ENCODE measurements at places on chromosomes 5 and 9.

DNA sequence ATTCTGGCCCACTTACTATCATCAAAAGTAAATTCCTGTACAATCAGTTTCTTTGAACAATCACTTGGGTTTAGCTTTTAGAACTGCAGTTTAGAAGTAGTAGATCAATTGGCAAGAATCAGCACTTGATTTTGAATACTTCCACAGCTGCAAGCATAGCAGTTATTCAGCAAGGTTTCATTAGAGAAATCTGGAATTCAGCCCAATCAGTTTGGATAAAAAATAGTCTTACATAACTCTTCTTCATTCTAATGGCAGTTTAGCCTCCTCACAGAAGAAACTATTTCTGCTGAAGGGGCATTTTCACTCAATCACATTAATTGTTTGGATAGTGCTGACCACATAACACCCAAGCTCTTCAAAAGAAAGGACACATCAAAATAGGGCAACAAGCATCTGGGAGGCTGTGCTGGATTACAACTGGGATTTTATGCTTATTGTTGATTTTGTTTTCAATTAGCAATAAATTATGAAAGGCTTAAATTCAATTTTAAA is 336.2 kb upstream of the PDE4D start:
- no peak for DNase-seq

DNA sequence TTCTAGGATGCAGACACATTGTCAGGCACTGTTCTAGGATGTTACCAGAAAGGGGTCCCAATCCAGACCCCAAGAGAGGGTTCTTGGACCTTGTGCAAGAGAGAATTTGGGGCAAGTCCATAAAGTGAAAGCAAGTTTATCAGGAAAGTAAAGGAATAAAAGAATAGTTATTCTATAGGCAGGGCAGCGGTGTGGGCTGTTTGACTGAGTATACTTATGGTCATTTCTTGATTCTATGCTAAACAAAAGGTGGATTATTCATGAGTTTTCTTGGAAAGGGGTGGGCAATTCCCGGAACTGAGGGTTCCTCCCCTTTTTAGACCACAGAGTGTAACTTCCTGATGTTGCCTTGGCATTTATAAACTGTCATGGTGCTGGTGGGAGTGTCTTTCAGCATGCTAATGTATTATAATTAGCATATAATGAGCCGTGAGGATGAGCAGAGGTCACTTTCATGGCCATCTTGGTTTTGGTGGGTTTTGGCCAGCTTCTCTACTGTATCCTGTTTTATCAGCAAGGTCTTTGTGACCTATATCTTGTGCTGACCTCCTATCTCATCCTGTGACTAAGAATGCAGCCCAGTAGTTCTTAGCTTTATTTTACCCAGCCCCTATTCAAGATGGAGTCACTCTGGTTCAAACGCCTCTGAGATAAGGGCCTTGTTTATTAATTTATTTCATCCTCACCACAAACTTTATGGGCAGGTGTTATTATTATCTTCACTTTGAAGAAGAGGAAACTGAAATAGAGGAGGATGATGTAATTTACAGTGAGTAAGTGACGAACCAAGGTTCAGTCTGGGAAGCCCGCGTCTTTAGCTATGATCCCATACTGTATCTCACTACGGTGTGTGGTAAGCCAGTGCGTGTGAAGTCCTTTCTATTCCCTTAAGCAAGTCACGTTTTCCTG is 186.0 kb upstream of the KLF4 start:
- DNase-seq: no peak

DNA sequence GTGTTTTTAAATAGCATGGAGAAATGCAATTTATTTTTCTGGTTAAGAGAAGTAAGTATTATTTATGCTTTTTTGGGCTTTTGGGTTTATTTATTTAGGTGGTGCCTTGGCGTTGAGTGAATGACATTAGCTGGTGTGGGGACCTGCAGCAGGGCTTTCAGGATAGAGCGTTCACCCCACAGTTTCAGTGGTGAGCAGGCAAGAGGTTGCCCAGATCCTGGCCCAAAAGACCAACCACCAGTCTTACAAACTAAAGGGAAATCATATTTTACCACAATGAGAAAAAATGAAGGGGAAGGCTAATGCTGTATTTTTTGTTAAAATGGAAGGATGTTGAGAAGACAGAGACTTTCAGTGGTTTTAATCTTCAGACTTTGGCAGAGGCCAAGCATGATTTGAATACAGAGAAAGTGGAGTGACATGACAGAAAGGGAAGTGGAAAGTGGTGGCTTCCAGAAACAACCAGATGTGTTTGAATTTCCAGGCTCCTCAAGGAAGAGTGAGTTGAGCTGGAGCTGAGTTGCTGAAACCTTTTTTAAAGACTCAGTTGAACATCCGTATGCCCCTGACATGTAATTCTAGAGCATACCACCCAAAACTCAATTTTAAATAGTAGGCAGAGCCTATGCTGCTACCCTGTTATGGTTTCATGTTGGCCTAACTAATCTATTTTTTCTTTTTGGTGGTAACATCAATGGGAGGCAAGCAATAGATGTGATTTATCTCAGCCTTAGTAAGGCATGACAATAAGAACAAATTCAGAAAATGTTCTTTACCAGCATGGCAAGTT is 94.8 kb downstream of the AOPEP start:
- no peak for DNase-seq

DNA sequence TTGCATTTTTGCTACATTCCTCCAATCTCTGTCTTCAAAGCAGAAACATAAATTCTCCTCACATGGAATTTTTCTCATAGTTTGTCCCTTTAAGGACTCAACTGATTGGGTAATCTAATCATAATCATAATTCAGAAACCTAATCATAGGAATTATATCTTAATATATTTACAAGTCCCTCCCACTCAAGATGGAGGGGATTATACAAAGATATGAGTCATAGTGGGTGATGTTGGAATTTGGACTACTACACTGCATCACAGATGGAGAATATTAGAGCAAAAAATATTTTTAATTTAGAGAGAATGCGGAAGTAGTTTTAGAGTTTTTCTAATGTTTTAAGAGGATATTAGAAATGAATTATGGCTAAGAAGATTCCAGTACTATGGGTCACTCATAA is 1034.0 kb downstream of the DTWD2 start:
- no peak for DNase-seq

DNA sequence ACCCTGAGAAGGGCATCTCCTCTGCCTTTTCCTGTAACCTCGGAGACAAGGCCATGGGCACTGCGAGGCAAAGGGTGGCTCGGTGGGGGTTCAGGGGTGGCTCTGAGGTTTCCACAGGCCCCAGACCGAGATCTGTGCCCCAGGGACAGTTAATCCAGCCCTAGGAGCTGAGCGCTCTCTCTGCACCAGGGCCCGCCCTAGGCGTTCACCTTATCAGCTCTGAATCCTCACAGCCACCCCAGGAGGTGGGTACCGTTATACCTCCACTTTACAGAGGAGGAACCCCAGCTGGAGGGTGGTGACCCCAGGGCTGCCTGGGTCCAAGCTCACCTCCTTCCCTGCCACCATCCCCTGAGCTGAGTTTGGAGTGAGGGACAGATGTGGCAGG is 2.3 kb upstream of the ENG start:
- no peak for DNase-seq

GRCh38 chr5:43554497-43554896 is 2.4 kb downstream of the PAIP1 start:
- no peak for DNase-seq

All from activated T-helper 9 cell treated with anti-CD3 and anti-CD28 coated beads, Interleukin-2, amount 50 U/mL, for 16 hours (primary cell).